ENCODE measurements at places on chromosomes 12 and 14. TPM values are rescaled to one million over a fixed set of nuclear protein-coding genes. Genes with fewer than 3 reads are reported as not detected.

NFATC4 gene
- total RNA-seq = 30.3 TPM

TMCC3 gene
- 1.1 TPM for total RNA-seq

P2RX4 gene
- total RNA-seq = 8.6 TPM

CCDC177 gene
- total RNA-seq = under 0.01 TPM

LGALS3 gene
- 116 TPM for total RNA-seq

KRT85 gene
- total RNA-seq = not detected

CGRRF1 gene
- total RNA-seq = 15.0 TPM

MGP gene
- total RNA-seq = 47.7 TPM

DCN gene
- 321 TPM for total RNA-seq

OR6S1 gene
- total RNA-seq = not detected

TPPP2 gene
- total RNA-seq = not detected

ARL1 gene
- 134 TPM for total RNA-seq

ZNF891 gene
- 1.1 TPM for total RNA-seq

RFLNA gene
- 43.1 TPM for total RNA-seq

KRT77 gene
- not detected for total RNA-seq

POLR3B gene
- 20.7 TPM for total RNA-seq

XPOT gene
- total RNA-seq = 121 TPM

MANSC4 gene
- not detected for total RNA-seq

PLEK2 gene
- 42.0 TPM for total RNA-seq

LRP1 gene
- total RNA-seq = 326 TPM

KSR2 gene
- total RNA-seq = not detected

CPM gene
- 19.0 TPM for total RNA-seq

OR4N2 gene
- total RNA-seq = not detected

SLC5A8 gene
- not detected for total RNA-seq

GZMB gene
- total RNA-seq = not detected

PDE3A gene
- total RNA-seq = 23.1 TPM

GLIPR1 gene
- total RNA-seq = 124 TPM

ATF7IP gene
- total RNA-seq = 14.4 TPM

INHBE gene
- 0.85 TPM for total RNA-seq
